ENCODE measurements at places on chromosomes 16 and 17. TPM values are rescaled to one million over a fixed set of nuclear protein-coding genes. Genes with fewer than 3 reads are reported as not detected.

Gene SRCIN1
- total RNA-seq = 0.14 TPM

GRCh38 chr17:2421315-2422147 lies 20.7 kb upstream of the MNT start:
- H3K4me3 ChIP-seq = no peak overlapping the region
- H3K4me1 ChIP-seq = no peaks in the 10 kb centered on the region
- H3K36me3 ChIP-seq = peaks cover 3% of the 10 kb centered on the region
- no peaks in the 10 kb centered on the region for H3K27me3 ChIP-seq
- no peak overlapping the region for H3K27ac ChIP-seq

DNA sequence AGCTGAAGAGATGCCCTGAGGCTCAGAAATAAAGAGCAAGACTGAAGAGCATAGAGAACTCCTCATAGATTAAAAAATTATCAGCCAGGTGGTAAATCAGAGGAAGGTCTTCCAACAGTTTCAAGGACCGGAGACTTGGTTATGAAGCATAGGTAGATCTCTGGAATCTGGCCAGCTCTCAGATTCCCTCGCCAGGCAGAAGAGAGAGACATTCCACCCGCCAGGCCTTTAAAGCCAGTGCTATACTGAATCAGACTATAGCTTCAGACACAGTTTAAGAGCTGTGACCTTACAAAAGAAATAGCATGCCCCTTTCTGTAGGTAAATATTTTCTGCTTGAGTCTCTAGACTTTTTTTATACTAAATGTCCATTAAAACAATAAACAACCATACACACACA lies 70.3 kb downstream of the NFATC3 start:
- DNase-seq = no peak
- no peak overlapping the region for H3K4me3 ChIP-seq
- no peak overlapping the region for H3K27ac ChIP-seq
- H3K36me3 ChIP-seq = peaks cover 16% of the 10 kb centered on the region
- no peaks in the 10 kb centered on the region for H3K27me3 ChIP-seq

DNA sequence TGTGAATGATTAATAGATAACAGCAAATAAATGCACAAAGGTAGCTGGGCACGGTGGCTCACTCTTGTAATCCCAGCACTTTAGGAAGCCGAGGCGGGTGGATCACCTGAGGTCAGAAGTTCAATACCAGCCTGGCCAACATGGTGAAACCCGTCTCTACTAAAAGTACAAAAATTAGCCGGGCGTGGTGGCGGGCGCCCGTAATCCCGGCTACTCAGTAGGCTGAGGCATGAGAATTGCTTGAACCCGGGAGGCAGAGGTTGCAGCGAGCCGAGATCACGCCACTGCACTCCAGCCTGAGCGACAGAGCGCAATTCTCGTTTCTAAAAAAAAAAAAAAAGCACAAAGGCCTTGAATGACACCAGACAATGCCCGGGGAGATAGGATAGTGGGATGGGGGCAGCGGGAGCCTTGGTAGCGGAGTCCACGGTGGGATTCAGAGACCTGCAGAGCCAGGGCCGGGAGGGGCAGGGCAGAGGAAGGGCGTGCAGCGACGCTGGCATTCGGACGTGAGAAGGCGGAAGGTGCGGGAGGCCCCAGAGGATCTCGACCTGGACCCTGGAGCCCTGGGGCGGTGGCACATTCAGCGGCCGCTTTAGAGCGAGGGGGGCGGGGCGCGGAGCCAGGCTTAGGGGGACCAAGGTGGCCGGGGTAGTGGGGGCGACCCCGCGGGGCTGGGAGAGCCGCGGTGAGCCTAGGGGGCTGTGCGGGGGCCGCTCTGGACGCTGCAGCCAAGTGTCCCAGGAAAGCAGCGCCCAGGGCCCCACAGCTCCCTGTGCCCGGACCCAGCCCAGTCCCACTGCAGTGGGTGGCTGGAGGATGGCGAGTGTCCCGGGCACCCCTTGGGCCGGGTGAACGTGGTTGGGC lies 999 bp upstream of the FLYWCH2 start:
- no peaks in the 10 kb centered on the region for H3K36me3 ChIP-seq
- H3K4me3 ChIP-seq = peak overlapping the region; percentile 92
- peak; percentile 77 for DNase-seq
- peaks cover 9% of the 10 kb centered on the region for H3K4me1 ChIP-seq
- no peak overlapping the region for H3K27ac ChIP-seq
- H3K27me3 ChIP-seq = no peaks in the 10 kb centered on the region

Gene KRTAP4-1
- not detected for total RNA-seq

Gene FMNL1
- total RNA-seq = not detected

Gene CDYL2
- not detected for total RNA-seq

- no peak for DNase-seq
- H3K27ac ChIP-seq = no peak overlapping the region
- H3K36me3 ChIP-seq = no peaks in the 10 kb centered on the region
- H3K27me3 ChIP-seq = no peaks in the 10 kb centered on the region
Measured at GRCh38 chr16:69496376-69496775, 69.4 kb upstream of the NFAT5 start.

Gene TLCD2
- not detected for total RNA-seq

DNA sequence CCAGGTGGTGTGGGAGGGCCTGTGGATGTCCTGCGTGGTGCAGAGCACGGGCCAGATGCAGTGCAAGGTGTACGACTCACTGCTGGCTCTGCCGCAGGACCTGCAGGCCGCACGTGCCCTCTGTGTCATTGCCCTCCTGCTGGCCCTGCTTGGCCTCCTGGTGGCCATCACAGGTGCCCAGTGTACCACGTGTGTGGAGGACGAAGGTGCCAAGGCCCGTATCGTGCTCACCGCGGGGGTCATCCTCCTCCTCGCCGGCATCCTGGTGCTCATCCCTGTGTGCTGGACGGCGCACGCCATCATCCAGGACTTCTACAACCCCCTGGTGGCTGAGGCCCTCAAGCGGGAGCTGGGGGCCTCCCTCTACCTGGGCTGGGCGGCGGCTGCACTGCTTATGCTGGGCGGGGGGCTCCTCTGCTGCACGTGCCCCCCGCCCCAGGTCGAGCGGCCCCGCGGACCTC lies 798 bp downstream of the CLDN9 start:
- no peaks in the 10 kb centered on the region for H3K36me3 ChIP-seq
- no peak for DNase-seq
- no peak overlapping the region for H3K4me3 ChIP-seq
- H3K27me3 ChIP-seq = no peaks in the 10 kb centered on the region

DNA sequence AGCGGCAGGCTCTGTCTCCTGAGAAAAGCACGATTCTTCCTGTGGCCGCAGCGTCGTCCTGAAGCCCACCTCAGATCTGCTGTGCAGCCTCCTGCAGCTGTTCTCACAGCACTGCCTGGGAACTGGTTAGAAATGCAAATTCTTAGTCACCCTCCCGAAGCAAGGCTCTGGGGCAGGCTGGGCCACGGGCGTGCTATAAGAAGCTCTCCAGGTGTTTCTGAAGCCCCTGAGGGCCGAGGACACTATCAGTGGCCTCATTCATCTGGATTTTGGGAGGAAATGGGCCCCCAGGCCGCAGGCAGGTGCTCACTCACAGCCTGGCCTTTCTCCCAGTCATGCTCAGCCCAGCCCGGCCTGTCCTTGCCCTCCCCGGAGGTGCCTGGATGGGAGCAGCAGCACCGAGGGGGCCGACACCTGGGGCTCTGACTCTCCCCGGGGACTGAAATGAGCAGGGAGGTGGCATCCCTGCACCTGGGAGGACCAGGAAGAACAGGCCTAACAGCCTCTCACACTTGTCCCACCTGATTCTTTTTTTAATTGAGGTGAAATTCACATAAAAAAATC lies 10.4 kb upstream of the NLRC3 start:
- peak overlapping the region; percentile 93 for H3K27ac ChIP-seq

Gene STH
- total RNA-seq = not detected

- H3K27me3 ChIP-seq = no peaks in the 10 kb centered on the region
- H3K36me3 ChIP-seq = no peaks in the 10 kb centered on the region
- H3K4me3 ChIP-seq = no peak within 1 kb of the TSS
- DNase-seq = peak; percentile 84
- no peak within 1 kb of the TSS for H3K27ac ChIP-seq
Measured at GRCh38 chr17:63881935-63882601, at the start of gene GH2. Gene GH2, minus strand, starts transcription at chr17:63881944. Its CDS starts 143 bp downstream, at chr17:63881801.

Gene CD300LB
- not detected for total RNA-seq

DNA sequence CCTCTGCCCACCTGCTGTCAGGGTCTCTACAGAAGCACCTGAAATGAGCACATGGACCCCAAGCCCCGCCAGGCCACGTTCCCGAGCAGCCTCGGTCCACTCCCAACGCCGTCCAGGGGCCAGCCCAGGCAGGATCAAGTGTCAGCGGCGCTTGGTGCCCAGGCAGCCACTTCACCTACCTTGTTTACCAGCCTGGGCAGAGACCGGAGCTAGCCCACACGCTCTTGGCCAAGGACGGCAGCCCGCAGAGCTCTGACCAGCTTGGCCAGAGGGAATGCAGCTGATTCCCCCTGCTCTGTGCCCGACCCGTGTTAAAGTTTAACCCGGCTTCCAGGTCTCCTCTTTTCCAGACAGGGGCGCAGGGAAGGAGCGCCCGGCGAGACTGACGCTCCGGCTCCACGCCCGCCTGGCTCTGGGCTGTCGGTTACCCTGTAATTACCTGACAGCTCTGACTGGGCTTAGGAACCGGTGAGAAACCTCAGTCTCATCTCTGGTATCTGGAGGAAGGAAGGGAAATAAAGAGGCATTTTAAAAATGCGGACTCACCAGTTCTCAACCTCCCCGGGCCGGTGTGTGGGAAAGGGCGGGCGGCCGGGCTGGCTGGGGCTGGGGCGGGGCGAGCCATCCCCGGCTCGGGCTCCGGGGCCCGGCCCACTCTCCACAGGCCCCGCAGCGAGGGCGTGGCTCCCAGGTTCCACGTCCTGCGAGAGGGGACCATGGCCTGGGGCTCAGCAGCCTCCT lies 4.6 kb downstream of the KIFC3 start:
- no peak overlapping the region for H3K27ac ChIP-seq
- no peak for DNase-seq
- H3K4me3 ChIP-seq = no peak overlapping the region
- H3K27me3 ChIP-seq = no peaks in the 10 kb centered on the region

GRCh38 chr16:11447272-11447671 lies 102.0 kb downstream of the RMI2 start:
- no peaks in the 10 kb centered on the region for H3K36me3 ChIP-seq
- no peak for DNase-seq
- H3K27me3 ChIP-seq = no peaks in the 10 kb centered on the region
- H3K4me3 ChIP-seq = no peak overlapping the region

GRCh38 chr17:17170346-17170985 lies 35.7 kb downstream of the PLD6 start:
- H3K27ac ChIP-seq = no peak overlapping the region
- no peaks in the 10 kb centered on the region for H3K27me3 ChIP-seq
- H3K36me3 ChIP-seq = no peaks in the 10 kb centered on the region
- H3K4me1 ChIP-seq = no peaks in the 10 kb centered on the region
- no peak for DNase-seq

DNA sequence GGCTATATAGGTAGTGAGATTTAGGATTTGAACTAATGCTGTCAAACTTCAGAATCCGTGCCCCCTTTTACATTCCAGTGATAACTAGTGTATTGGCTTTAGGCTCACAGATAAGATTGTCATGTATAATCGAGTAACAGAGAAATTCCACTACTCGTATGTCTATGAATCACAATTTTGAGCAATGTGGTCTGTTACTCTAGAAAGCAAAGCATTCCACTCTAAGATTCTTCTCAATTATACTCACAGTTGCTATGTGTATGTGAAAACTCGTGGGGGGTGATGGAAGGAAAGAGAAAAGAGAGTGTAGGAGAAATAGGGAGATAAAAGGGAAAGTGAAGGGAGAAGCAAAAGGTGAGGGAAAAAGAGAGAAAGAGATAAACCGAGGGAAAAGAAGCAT lies 1175.1 kb upstream of the GOT2 start:
- no peak for DNase-seq
- no peak overlapping the region for H3K4me3 ChIP-seq
- H3K27ac ChIP-seq = no peak overlapping the region

- H3K27ac ChIP-seq = no peak overlapping the region
- H3K4me3 ChIP-seq = no peak overlapping the region
- no peaks in the 10 kb centered on the region for H3K27me3 ChIP-seq
- H3K4me1 ChIP-seq = no peaks in the 10 kb centered on the region
- no peaks in the 10 kb centered on the region for H3K36me3 ChIP-seq
Measured at GRCh38 chr17:61420745-61421398, 21.2 kb downstream of the TBX2 start.

DNA sequence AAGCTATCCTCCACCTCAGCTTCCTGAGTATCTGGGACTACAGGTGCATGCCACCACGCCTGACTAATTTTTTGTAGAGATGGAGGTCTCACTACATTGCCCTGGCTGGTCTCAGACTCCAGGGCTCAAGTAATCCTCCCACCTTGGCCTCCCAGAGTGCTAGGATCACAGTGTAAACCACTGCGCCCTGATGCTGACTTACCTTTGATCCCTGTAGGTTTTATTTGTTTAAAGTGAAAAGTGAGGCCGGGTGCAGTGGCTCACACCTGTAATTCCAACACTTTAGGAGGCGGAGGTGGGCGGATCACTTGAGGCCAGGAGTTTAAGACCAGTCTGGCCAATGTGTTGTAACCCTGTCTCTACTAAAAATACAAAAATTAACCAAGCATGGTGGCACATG lies 8.7 kb downstream of the PSKH1 start:
- no peaks in the 10 kb centered on the region for H3K36me3 ChIP-seq
- H3K27me3 ChIP-seq = no peaks in the 10 kb centered on the region
- H3K4me3 ChIP-seq = no peak overlapping the region
- no peak for DNase-seq
- H3K4me1 ChIP-seq = no peaks in the 10 kb centered on the region

DNA sequence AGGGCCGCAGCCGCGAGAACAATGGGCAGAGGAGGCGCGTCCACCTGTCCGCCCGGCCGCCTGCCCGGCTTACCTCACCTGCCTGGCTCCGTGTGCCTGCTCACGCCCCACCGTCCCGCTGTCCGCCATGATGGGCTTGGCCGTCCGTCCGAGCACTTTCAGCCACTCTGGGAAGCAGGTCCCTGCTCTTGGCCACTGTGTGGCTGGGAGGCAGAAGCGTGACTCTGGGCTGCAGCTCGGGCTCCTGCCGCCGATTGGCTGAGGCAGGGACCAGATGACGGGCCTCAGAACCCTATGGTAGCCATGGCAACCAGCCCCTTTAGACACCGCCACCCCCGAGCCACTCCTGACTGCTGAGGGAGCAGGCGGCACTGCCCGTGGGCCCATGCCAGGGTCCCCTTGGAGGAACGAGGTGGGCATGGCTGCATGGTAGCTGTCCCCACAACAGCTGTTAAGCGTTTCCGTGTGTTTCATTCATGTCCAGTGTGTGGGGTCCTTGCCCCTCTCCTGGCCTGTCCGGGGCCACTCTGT lies 8.9 kb upstream of the AXIN1 start:
- H3K4me3 ChIP-seq = no peak overlapping the region
- peak; percentile 66 for DNase-seq
- H3K27ac ChIP-seq = no peak overlapping the region
- H3K36me3 ChIP-seq = no peaks in the 10 kb centered on the region
- peaks cover 13% of the 10 kb centered on the region for H3K4me1 ChIP-seq

- peak overlapping the region; percentile 71 for H3K4me3 ChIP-seq
- DNase-seq = peak; percentile 92
- H3K27me3 ChIP-seq = no peaks in the 10 kb centered on the region
- H3K36me3 ChIP-seq = no peaks in the 10 kb centered on the region
Measured at GRCh38 chr17:82105882-82106687, 8.0 kb upstream of the FASN start.

DNA sequence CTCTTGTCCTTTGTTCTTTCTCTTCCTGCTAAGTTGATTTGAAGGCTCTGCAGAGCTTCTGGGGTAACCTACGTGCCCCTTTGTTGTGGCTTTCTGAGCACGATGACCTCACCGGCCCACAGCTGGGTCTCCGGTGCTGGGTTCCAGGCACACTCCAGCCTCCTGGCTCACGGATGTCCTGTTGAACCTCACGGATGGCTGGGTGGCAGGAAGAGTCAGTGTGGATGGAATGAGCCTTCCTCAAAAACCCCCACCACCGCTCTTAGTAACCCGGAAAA lies 116.0 kb downstream of the SOCS1 start:
- no peak overlapping the region for H3K4me3 ChIP-seq
- no peaks in the 10 kb centered on the region for H3K27me3 ChIP-seq
- peaks cover 10% of the 10 kb centered on the region for H3K4me1 ChIP-seq
- no peak overlapping the region for H3K27ac ChIP-seq
- no peak for DNase-seq
